GM13977 (cell line): ENCODE measurements at places on chromosomes 5 and 9.

DNA sequence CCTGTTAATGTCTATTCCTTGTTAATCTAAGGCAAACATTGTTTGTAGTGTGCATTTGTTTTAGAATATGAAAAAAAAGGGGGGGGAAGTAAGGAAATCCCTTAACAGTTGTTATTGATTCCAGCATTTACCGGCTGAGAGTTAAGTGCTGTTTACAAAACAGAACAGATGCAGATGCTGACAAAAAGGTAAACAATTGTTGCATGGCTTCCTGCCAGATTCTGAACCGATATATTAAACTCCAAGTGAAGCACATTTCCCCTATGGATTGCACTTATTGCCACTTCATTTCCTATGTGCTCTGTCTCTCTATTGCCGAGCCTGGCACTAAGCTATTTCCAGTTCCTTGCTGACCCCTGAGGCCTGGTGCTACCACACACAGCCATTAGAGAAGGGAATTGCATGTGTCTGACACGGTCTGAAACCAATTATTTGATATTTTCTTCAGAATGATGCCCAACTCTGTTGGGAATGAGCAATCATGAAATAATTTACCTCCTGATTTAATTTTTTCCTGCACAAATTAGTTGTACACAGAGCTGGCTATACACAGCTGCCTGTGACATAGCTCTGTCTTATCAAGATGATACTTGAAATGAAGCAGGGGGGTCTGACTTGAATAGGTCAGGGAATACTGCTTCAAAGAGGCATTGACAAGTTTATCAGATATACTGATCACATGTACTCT lies 109.8 kb downstream of the KIAA0825 start:
- no peak for DNase-seq

DNA sequence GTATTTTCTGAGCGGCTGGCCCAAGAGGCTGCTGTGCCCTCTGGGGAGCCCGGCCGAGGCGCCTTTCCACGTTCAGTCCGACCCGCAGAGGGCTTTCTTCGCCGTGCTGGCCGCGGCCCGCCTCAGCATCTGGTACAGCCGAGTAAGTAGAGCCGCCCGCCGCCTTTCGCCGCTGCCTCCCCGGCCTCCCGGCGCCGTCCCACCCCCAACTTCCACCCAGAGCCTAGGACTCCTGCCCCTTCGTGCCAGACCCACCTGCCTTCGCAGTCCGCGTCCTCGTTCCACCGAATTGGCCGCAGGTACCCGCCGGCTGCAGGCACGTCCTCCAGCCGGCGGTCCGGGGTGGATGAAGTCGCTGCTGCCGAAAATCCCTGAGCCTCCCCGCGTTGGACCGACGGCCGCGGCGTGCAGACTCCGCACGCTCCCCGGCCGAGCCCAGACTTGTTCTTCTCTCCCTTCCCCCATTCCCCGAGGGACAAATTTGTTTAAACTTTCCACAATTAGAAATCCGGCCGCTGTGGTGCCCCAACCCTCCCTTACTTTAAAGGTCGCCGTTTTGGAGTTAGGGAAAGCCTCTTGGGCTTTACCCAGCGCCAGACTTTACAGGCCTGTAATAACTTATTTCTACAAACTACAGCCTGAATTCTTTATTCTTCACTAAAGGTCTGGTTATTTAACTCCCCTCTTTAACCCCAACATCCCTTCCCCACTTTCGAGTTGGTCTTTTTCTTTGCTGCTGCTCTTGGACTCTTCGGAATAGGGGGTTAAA lies 589 bp downstream of the RIC1 start:
- DNase-seq, result no peak

DNA sequence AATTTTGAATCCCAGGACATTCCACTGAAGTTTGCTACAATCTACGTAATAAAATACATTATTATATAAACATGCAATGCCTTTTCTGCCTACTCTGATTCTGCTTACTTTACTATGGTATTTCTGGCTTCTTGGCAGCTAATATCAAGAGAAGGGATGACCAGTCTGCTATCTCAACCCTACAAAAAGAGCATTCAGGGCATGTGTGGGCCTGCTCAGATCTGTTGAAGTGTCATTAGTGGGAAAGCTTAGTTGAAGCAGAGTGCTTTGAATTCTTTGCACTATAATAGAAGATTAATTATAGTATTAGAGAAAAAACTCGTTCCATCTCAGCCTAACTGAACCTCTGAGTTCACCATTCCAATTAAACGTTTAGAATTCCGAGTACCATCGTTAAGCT lies 339.5 kb upstream of the ISL1 start:
- no peak for DNase-seq

DNA sequence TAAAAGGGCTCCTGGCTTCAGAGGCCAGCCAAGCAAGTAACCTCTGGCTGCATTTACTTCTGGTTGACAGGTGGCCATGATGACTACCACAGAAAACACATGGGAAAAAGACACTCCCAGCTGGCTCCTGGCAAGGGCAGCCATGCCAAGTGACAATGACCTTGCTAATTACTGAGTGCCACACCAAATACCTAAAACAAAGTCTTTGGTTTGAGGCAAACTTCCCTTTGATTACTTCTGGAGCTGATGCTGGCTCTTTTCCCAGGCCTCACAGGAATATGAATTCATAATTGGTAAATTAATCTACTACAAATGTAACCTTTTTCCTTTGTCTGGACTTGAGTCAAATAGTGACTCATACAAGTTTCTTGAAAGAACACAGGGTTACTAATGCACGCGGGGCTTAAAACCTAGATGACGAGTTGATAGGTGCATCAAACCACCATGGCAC lies 61.0 kb downstream of the LPAR1 start:
- DNase-seq, result no peak

DNA sequence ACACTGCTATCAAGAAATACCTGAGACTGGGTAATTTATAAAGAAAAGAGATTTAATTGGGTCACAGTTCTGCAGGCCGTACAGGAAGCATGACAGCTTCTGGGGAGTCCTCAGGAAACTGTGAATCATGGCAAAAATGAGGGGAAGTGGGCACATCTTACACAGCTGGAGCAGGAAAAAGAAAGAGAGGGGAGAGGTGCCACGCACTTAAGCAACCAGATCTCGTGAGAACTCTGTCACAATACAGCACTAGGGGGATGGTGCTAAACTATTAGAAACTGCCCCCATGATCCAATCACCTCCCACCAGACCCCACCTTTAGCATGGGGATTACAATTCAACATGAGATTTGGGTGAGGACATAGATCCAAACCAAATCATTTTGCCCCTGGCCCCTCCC lies 105.5 kb upstream of the CPLX2 start:
- no peak for DNase-seq

DNA sequence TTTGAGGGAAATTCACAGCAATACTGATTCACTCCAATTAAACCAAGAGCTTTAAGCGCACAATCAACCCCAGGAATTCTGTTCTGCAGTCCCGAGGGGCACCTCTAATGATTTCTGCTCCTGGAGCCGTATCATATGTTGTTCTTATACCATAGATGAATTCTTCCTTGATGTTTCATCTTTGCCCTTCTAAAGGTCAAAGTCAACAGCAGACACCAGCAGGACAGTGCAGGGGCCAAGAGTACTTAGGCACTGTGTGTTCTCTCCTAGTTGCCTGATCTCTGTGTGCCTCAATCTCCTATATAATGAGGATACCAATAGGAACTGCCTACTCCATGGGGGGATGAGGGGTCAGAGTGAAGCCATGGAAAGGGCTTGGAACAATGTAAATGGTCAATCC lies 16.5 kb downstream of the EPB41L4B start:
- DNase-seq, result no peak

- no peak for DNase-seq
Observed at GRCh38 chr9:127021664-127022363, 100.6 kb downstream of the ANGPTL2 start.

DNA sequence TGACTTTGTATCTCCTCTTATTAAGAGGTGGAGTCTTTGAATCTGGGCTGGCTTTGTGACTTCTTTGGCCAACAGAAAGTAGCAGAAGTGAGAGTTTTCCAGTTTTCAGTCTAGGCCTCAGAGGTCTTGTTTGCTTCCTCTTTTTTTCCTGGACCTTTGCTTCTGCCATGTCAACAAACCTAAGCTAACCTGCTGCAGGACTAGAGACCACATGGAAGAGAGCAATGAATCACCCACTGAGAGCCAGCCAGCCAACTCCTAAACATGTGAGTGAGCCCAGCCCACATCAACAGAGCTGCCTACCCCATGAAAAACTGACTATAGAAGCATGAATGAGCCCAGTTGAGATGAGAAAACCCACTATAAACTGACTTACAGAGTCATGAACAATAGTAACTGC lies 29.9 kb downstream of the MRPL22 start:
- no peak for DNase-seq

GRCh38 chr5:88540471-88541115 lies 271.9 kb upstream of the TMEM161B start:
- DNase-seq, result no peak

GRCh38 chr9:35136866-35137265 lies 21.2 kb upstream of the ATOSB start:
- DNase-seq, result no peak

DNA sequence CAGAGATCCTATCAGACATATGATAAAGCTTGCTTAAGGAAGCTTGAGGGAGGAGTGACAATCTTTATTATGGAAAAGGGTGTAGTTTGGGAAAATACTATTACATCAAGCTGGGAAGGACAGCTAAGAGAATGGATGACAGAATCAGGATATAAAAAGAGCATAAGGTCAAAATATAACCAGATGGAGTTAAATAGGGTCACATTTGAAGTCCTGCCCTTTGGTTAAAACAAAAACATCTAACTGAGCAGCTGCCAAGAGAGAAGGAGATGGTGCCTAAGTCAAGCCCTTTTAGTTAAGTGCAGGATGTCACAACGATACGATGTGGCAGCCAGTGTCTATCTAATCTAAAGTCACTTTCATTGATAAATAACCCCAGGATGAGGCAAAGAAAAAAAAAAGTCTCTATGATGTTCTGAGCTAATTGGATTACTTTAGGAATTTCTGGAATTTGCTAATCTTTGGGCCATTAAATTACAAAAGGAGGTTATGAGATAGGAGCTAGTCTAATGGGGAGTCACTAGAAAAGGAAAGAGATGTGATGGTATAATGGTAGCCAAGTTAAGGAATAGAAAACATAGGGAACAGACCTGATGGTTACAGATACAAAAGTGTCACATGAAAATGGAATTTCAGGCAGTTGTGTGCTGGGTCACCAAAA lies 365.2 kb downstream of the PDE4D start:
- DNase-seq, result no peak

GRCh38 chr9:110640736-110641135 lies 27.9 kb upstream of the MUSK start:
- DNase-seq, result no peak

- no peak for DNase-seq
Observed at GRCh38 chr9:5708414-5708813, 79.5 kb downstream of the RIC1 start.

DNA sequence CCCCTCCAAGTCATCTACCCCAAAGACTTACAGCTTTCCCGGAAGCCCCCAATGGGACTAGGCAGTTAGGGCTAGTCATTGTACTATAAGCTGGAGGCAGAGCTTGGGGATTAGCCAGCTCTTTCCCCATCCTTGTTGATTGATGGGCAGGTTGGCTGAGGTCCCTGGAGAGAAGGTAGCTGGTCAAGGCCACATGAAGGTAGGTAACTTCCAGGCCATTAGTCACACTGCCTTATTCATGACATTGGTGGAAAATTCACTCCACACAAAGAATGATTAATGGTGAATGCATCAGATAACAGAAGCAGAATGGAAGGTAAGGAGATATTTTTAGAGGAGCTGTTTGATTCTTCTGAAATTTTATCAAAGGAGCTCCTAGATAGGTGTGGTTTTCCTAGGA lies 49.5 kb upstream of the TGFBR1 start:
- DNase-seq, result no peak

DNA sequence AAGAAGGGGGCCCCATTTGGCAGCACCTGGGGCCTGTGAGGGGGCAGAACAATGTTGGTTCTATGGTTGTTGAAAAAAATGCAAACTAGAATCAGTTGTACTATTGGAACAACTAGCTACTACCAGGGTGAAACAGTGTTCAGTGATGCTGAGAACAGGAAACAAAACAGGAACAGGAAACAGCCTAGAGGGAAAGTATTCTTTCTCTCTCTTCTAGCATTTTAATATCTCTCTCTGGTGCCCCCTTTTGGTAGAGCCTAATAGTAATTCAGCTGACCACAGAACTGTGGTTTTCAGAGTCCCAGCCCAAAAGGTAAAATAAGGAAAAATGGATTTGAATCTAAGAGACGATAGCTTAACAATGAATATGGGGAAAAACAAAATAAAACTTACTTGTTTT lies 138.0 kb upstream of the KCNN2 start:
- DNase-seq, result peak; percentile 6

- DNase-seq, result no peak
Observed at GRCh38 chr9:13118313-13118712, 161.2 kb downstream of the MPDZ start.

DNA sequence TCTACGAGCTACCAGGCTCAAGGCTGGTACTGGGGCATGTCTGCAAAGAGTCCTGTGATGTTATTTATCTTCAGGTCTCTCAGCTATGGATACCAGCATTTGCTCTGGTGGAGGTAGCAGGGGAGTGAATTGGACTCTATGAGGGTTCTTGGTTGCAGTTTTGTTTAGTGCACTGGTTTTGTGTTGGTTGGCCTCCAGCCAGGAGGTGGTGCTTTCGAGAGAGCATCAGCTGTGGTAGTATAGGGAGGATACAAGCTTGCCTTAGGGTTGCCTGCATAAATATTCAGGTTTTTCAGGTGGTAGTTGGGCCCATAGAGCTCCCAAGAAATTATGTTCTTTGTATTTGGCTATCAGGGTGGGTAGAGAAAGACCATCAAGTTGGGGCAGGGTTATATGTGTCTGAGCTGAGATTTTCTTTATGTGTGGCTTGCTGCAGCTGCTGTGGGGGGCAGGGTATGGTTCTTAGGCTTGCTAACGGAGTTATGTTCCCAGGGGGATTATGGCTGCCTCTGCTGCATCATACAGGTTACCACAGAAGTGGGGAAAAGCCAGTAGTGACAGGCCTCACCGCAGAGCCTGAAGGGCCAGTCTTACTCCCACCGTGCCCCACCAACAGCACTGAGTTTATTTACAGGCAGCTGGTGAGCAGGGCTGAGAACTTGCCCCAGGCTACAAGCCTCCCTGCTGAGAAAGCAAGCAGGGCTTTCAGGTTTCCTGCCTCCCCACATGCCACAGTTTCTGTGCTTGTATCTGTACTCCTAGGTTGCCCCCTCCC lies 9.7 kb upstream of the RIOK2 start:
- DNase-seq, result no peak
